Stimulated activated CD8-positive, alpha-beta memory T cell treated with anti-CD3 and anti-CD28 coated beads, Interleukin-2, amount 100 ng/mL, for 48 hours (primary cell): ENCODE measurements at places on chromosomes 6 and 20.

DNA sequence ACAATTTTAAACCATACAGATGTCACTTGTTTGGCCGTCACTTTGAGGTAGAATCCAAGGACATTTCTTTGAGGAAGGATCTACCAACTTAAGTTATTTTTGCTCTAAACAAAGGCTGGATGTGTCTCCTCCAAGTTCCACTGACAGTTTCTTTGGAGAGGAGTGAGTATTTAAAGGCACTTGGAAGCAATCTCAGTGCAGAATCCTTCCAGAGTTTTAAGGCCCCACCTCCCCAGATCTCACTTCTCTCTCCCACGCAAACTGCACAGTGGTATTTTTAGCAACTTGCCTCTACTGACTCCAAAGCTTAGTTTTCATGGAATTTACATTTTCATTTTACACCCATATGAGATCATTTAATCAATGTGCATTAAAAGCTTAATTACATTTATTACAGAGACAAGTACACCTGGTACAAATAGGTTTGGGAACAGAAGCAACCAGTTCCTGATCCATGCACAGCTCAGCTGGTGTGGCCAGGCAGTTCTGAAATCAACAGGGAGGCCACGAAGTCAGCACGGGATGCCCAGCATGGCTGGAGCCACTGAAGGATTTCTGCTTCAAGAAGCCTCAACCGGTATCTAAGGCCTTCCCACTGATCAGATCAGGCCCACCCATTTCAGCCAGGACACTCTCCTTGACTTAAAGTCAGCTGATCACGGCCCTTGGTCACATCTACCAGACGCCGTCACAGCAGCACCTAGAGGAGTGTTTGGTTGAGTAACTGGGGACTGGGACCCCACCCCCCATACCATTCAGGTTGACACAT is 109.8 kb downstream of the SYCP2 start:
- DNase-seq: no peak

- DNase-seq: no peak
Observed at GRCh38 chr20:48724891-48725554, 102.8 kb downstream of the PREX1 start.

GRCh38 chr20:60535211-60535610 is 577.0 kb downstream of the CDH26 start:
- no peak for DNase-seq

DNA sequence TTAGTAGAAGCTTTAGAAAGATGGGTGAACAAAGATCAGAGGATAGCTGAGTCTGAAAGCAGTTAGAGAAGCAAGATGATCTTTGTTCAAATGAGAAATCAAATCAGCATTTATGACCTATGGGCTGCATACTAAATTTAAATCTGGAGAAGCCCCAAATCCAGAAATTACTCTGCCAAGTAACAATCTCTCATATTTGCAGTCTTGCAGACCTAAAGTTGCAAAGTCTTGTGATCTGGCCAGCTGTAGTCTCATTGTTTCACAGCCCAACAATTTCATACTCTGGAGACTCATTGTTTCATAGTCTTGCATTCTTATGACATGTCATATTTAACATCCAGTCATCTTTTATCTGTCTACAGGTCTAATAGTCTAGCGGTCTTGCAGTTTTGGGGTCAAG is 364.9 kb upstream of the RSPO3 start:
- no peak for DNase-seq

GRCh38 chr6:157867155-157867559 is 44.1 kb downstream of the SNX9 start:
- no peak for DNase-seq

DNA sequence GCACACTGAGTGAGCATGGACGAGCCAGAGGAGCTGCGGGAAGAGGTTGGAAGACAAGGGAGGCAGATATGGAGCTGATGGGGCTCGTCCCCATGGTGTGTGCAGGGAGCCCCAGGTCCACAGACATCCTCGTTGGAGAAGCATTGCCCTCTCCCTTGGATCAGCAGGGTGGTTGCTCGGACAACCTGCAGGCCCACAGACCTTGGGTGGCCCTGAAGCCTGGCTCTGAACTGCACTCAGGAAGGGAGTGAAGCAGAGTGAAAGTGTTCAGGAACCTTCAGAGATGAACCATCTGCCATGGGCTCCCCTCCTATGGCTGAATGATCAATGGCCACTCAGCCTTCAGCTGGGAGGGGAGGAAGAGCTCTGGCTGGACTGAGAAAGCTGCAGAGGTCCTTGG is 43.3 kb upstream of the LRFN2 start:
- DNase-seq: no peak
